T-helper 2 cell treated with Interferon-gamma antibody and Interleukin-4, amounts not matched to agents 5 μg/mL and 100 μg/mL, for 36 hours (primary cell): ENCODE measurements at places on chromosomes 13 and 19.

- DNase-seq = no peak
Measured at GRCh38 chr19:7494416-7495098, 5.7 kb upstream of the PEX11G start.

GRCh38 chr13:72652681-72653080 is 74.7 kb downstream of the MZT1 start:
- DNase-seq = no peak

DNA sequence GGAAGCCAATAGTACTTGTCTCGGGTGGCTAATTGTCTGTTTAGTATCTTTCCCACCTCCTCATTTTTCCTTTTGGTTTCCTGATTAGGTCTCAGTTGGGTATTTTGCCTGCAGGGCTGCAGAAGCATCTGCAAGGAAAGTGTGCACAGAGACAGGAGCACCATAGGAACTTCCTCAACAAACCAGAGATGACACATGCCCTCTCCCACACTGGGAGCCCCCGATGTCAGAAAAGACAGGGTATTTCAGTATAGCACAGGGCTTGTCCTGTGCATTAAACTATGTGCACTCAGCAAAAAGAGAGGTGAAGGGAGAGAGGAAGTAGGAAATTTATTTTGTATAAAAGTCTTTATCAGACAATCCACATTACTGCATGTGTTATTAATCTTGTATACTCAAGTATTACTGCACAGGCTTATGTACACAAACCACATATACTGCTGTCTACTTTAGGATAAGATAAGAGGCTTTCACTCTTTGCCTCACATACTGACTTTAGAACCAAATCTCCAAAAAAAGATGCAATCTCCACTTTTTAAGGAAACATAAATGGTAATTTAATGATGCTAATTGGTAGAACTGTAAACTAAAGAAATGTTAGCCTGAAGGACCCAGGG is 501.0 kb downstream of the FOXO1 start:
- no peak for DNase-seq

DNA sequence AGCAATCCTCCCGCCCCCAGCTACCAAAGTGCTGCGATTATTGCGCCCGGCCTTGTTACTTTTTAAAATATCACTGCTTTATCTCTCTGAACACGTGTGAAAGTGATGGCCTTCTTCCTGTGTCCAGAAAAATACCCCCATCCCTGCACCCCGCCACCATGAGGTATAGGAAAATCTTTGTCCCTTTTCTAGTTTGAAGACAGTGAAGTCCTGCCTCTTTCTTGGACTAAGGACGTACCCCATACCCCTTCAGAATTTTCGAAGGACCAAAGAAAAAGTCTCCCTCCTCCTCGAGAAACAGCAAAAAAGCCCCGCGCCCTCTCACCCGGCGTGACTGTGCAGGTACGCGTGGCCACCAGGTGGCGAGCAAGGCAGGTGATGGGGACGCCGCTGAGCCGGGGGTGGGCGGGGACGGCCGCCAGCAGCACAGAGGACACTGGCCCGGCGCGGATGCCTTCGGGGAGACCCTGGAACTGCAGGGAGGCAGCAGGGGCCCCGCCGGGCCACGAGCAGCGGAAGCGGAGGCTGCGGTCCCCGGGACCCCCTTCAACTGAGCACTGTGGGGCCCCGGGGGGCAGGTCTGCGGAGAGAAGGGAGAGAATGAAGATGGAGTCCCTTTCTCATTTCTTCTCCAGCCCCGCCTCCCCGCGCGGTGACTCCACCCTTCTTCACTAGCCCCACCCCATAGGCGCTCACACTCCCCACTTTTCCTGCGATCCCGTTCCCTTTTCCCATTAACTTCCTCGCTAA is 3.2 kb downstream of the VSIG10L start:
- DNase-seq = peak; percentile 84

DNA sequence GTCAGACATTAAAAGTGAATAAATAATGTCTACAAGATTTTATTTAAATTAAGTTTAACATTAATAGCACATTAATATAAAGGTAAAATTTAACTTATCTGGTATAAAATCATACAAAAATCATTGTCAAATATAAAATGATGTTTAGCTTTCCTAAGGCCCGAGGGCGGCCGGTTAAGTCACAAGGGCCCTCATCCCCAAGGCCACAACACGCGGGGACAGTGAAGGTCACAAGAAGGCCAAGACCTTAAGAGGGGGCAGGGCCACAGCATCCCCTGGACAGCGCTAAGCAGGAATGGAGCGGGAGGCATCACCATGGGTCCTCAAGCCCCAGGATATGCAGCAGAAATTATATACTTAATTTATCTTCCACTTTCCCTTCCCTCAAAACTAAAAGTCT is 62.7 kb upstream of the ZNF85 start:
- DNase-seq = no peak

DNA sequence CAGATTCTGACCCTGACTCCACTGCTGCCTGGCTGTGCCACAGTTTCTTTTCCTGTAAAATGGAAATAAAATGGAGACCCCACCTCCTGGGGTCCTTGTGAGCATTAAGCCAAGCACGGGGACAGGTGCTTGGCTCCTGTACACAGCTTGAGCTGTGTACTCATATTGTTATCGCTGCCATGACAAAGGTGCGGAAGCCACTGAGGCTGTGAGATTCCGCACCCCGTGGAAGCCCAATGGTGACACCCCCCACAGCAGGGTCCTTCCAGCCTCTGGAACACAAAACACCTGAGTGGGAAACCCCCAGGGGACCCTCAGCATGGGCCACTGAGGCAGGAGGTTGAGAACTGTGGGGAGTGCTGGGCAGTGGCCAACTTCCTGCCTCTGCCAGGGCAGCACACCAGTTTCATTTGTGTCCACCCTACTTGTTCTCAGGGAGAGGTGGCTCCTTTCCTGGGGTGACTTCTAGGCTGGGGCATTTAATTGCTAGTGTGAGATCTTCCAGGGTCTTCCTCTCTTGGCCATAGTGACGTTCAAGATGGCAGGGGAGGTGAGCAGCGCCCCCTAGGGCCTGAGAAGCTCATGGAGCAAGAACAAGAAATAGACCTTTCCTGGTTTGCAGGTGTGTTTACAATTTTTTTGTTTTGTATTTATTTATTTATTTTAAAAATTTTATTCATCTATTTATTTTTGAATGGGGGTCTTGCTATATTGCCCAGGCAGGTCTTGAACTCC is 5.4 kb upstream of the JSRP1 start:
- DNase-seq = peak; percentile 41

DNA sequence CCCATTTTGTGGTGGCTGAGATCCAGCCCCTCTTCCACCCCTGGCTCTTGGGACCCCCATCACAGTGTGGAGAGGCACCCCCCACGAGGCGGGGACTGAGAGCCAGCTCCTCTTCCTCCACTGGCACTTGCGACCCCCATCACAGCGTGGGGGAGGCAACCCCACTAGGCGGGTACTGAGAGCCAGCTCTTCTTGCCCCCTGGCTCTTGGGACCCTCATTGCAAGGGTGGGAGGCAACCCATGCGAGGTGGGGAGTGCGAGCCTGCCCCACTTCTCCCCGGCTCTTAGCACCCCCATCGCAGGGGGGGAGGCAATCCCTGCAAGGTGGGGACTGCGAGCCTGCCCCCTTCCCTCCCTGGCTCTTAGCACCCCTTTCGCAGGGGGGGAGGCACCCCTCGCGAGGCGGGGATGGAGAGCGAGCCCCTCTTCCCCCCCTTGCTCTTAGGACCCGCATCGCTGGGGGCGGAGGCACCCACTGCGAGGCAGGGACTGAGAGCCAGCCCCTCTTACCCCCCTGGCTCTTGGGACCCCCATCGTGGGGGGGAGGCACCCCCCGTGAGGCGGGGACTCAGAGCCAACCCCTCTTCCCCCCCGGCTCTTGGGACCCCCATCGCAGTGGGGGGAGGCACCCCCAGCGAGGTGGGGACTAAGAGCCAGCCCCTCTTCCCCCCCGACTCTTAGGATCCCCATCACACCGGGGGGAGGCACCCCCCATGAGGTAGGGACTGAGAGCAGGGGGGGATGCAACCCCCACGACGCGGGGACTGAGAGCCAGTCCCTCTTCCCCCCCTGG is 364.6 kb upstream of the SPRY2 start:
- DNase-seq = no peak
